ENCODE measurements at places on chromosomes 12 and 14.

DNA sequence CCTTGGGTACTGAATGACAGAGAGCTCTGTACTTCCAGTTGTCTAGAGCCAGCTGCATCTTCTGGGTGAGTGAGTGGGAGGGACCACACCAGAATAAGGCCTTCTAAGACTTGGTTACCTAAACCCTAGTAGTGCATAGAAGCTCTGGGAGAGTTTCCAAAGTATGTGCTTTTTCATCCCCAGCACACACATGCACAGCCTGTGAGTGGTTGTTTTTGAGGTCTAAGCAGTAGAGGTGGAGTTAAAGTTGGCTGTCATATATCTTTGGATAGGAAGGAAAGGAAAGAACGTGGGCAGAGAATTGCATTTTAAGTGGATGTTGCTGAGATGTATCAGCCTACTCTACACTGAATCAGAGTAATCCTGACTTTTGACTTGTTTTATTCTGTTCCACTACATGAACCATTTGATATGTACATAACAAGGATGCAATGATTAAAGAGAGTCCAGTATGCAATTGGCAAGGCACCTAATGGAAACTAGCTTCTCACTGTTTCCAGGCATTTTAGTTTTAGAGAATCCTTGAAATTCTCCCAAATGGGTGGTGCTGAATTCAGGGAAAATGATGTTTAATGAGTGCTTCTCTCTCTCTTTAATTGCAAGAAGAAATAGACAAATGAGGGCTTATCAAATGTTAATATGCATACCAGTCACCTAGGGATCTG, 51.8 kb upstream of the PRICKLE1 start:
- DNase-seq: no peak

- no peak for DNase-seq
These were observed 8.9 kb downstream of the APAF1 start for GRCh38 chr12:98653866-98654493.

- DNase-seq: no peak
These were observed 80.4 kb downstream of the DUSP16 start for GRCh38 chr12:12482150-12482761.

- DNase-seq: no peak
These were observed 63.2 kb downstream of the NAV3 start for GRCh38 chr12:77893918-77894317.

DNA sequence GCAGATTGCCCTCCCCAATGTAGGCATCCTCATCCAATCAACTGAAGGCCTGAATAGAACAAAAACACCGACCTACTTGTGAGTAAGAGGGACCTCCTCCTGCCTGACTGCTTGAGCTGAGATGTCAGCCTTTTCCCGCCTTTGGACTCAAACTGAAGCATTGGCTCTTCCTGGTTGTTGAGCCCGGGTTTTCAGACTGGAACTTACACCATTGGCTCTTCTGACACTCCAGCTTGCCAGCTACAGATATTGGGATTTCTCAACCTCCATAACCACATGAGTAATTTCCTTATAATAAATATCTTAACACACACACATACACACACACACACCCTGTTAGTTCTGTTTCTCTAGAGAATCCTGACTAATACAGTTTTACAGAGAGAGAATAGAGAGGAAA, 173.4 kb upstream of the NTF3 start:
- DNase-seq: no peak

All from psoas muscle (tissue), 8 donors.